Psoas muscle (tissue), 8 donors: ENCODE measurements at places on chromosomes 16 and 17. TPM values are rescaled to one million over a fixed set of nuclear protein-coding genes. Genes with fewer than 3 reads are reported as not detected.

DNA sequence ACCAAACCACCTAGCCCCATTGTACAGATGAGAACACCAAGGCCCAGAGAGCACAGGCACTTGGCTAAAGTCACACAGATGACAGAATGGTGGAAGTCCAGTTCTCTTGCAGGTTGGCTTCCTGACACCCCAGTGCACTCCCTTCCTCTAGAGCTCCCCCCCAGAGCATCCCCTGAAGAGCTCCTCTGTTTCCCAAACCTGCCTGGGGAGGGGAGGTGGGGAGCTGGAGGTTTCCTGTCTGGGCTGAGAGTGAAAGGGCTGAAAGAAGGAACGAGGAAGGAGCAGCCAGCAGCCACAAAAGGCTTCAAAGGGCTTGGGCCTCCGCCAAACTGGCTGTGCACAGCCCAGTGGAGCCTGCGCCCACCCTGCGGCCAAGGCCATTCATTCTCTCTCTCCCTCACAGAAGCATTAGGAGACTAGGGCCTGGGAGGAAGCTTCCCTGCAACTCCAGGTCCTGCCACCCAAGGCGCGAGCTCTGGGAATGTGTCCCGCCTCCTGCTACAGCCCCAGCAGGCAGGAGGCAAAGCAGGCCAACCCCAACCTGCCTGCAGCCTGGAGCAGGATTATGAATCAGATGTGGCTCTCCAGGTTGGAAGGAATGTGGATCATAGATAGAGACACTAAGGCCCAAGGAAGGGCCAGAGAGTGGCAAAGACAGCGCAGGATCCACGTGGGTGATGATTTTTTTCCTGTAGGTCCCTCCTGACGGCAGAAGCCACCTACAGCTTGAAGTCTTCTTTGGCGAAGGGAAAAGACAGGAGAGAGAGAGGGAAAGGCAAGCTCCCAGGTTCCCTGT is 913 bp downstream of the SLC13A5 start:
- DNase-seq: no peak

- no peak for DNase-seq
Measured at GRCh38 chr17:11889266-11889665, 108.0 kb downstream of the ZNF18 start.

GRCh38 chr17:19904412-19904811 is 36.7 kb upstream of the ULK2 start:
- DNase-seq: no peak

JMJD6 gene
- total RNA-seq: 30.8 TPM
